ENCODE measurements at places on chromosomes 3 and 15.

- no peak for DNase-seq
These were observed 782.9 kb upstream of the GOLIM4 start for GRCh38 chr3:168878655-168879054.

- DNase-seq, result no peak
These were observed 1273.9 kb downstream of the OTOL1 start for GRCh38 chr3:162770551-162770950.

- DNase-seq, result no peak
These were observed 261.6 kb upstream of the LMCD1 start for GRCh38 chr3:8239718-8240695.

GRCh38 chr3:41394896-41395295, 195.6 kb downstream of the CTNNB1 start:
- no peak for DNase-seq

- DNase-seq, result no peak
These were observed 242.1 kb upstream of the THRB start for GRCh38 chr3:24736701-24737100.

DNA sequence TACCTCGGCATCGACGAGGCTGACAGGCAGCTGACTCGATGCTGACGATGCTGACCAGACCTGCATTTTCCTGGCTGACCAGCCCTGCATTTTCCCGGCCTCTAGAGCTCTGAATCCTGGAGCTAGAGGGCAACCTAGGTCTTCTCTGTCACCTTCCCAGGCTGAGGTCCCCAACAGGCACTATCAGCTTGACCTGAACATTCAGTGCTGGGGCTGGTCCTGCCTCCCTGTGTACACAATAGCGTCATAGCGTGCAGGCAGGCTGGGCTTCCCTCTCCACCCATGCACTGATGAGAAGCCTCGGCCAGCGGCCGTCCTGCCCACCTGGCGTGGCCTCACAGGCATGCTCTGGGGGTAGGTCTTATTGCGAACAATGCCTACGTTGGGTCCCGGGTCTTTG, 62.3 kb upstream of the SNRPA1 start:
- no peak for DNase-seq

Data from NCI-H524 treated with DMSO at 0.1 percent for 48 hours (cell line).